Pancreas (tissue), 10 donors: ENCODE measurements at places on chromosomes 12 and 14. TPM values are rescaled to one million over a fixed set of nuclear protein-coding genes. Genes with fewer than 3 reads are reported as not detected.

DNA sequence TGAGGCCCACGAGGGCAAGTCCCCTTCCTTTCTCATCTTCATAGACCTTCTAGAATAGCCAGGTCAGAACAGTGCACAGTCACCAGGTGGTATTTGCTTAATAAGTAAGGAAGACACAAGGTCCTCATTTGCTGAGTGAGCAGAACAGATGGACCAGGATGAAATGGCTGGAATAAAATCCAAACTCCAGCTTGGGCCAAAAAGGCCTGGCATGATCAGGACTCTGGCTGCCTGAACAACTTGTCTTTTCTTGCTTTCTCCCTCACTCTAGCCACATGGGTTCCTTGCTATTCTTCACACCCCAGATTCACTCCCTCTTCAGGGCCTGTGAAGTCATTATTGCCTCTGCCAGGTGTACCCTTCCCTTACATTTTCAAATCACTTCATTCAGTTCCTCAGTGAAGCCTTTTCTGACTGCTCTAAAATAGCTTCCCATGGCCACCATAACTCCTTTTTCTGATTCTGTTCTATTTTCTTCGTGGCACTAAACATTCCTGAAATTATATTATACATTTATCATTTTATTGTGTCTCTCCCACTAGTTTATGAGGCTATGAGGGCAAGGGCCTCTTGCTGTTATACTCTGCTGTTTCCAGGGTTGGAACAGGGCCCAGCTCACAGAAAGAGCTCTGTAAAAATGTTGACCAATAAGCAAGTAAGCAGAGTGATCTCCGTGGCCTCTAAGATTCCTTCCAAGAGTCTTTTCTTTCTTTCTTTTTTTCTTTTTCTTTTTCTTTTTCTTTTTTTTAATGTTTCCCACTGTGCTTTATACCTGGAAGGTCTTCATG lies 150.8 kb downstream of the TTC8 start:
- DNase-seq, result no peak

- DNase-seq, result no peak
These were observed 147.1 kb downstream of the MED13L start for GRCh38 chr12:116130431-116130830.

DNA sequence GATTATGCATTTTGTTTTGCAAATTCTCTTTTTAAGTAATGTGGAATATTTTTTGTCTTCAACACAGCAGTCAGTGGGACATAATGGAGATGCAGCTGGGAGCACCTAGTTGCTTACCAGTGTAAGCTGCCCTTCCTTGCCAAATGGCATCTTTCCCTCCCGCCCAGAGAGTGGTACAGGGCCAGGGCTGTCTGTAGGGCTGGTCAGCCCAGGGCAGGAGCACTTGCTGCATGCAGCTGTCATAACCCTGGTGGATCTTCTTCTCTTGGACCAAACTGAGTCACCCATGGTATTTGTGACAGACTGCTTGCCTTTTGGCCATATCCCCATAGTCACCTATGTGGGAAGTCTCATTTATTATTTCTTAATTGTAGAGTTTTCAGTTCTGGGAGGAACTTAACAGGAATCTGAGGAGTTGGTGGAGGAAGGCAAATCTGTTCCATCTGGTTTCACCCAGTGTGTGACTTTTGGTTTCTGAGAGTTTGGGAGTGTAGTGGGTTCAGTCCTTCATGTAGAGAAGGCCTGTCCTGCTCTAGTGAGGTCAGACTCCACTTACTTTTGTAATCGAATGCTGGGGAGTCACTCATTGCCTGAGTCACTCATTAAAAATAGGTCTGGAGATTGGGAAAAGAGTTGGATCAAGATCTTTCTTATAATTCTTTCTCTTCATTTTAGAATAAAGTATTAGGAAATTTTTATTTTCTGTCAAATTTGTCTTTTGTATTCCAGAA lies 62.0 kb upstream of the ASPG start:
- no peak for DNase-seq

DNA sequence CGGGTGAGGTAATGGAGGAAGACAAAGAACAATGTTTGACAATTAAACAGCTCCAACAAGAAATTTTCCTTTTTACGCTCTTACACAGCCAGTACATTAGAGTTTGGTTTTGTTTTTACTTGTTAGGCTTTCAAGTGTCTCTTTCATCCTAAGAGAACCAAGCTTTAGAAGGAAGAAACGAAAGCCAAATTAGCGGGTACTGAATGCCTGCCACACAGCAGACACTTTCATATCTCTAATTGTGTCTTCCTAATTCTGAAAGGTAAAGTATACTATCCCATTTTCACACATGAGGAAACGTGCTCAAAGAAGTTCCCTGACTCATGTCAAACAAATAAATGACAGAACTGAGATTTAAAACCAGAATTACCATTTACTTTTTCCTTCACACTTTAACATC lies 65.0 kb downstream of the CDK17 start:
- no peak for DNase-seq

The A2M gene
- 75.0 TPM for total RNA-seq

DNA sequence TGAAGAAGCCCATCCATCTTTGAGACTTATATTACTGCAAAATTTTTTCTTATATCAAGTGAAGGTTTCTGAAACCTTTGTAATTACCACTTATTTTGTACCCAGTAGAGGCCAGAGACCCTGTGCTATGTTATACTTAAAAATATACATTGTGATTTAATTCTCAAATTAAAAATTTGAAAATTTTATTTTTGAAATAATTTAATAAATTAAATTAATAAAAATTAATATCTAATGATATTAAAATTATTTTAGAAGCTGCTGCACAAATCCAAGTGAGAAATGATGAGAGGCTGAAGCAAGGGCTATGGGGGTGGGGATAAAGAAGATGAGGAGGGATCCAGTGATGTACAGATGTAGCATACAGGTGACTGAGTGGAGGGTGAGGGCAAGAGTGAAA lies 258.8 kb downstream of the APAF1 start:
- DNase-seq, result no peak

DNA sequence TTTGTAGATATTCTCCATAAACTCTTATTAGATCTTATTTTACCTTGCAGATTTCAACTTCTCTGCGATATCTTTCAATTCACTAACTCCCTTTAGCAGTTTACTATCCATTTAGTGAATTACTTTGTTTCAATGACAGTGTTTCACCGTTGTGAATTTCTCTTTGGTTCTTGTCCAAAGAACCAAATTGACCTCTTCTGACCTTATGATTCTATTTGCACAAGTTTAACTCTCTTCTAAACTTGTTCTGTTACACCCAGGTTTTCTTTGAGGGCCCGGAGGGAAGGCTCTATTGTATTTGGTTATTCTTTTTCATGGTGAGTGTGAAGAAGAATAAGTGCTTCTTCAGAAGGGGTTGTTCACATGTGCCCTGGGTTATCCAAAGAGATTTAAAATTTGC lies 186.7 kb downstream of the MON2 start:
- DNase-seq, result no peak

The MDM1 gene
- 9.5 TPM for total RNA-seq

GRCh38 chr12:47894068-47894467 lies 10.7 kb downstream of the VDR start:
- DNase-seq, result no peak

- DNase-seq, result no peak
These were observed 195.5 kb upstream of the TMPO start for GRCh38 chr12:98319716-98320425.

The MRPL42 gene
- 28.6 TPM for total RNA-seq

GRCh38 chr14:23398348-23398747 lies 9.7 kb downstream of the MYH6 start:
- no peak for DNase-seq

The TBK1 gene
- total RNA-seq, result 5.4 TPM

GRCh38 chr12:49942921-49943624 lies 7.5 kb upstream of the AQP2 start:
- DNase-seq, result no peak

GRCh38 chr12:14993117-14993516 lies 20.3 kb downstream of the PDE6H start:
- DNase-seq, result no peak

DNA sequence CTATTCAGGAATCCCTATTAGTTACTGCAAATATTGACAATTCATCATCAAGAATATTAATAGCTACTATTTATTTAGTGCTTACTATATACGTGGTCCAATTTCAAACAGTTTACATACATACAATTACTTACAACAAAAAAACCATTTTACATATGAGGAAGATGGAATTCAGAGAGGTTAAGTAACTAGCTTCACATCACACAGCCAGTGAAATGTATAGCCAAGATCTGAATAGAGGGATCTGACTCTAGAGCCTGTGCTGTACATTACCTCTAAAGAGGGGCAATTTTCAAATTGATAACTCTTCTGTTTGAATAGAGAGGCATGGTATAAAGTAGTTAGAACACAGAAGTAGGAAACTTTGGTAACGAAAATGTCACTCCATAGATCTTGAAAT lies 18.3 kb downstream of the SOX5 start:
- no peak for DNase-seq

DNA sequence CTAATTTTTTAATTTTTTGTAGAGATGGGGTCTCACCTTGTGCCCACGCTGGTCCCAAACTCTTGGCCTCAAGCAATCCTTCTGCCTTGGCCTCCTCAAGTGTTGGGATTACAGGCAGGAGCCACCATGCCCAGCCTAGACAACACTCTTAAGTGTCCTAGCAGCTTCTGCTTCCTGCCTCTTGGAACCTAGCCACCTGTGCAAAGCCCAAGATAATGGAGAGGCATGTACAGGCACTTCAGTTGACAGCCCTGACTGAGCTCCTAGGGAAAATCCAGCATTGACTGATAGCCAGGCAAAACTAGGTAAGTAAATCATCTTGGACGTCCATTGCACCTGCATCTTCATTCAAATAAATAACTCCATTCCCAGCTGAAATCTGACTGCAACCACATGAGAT lies 15.5 kb downstream of the COX14 start:
- DNase-seq, result no peak

DNA sequence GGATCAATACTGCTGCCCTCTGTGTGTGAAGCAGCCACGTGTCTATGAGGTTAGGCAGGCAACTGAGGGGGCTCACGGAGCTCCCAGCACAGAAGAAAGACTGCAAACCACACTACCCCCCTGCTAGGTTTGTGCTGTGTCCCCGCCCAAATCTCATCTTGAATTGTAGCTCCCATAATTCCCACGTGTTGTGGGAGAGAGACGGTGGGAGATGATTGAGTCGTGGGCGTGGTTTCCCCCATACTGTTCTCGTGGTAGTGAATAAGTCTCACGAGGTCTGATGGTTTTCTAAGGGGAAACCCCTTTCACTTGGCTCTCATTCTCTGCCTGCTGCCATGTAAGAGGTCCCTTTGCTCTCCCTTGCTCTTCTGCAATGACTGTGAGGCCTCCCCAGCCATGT lies 68.6 kb downstream of the ACTN1 start:
- DNase-seq, result no peak

GRCh38 chr12:65532764-65533163 lies 254.3 kb downstream of the MSRB3 start:
- no peak for DNase-seq

DNA sequence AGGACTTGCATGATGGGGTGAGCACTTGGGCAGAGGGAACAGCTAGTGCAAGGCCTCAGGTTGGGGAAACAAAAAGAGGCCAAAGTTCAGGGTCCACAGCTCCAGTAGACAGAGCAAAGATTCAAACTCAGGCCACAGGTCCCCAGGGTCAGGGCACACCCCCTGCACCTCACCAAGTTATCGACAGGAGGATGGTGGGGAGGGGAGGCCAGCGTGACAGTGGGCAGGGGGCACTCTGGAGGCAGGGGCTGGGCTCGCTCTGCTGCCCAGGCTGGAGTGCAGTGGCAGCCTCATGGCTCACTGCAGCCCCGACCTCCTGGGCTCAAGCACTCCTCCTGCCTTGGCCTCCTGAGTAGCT lies 32.4 kb upstream of the ULK1 start:
- no peak for DNase-seq

The ADGRD1 gene
- total RNA-seq, result 6.7 TPM

GRCh38 chr12:124916374-124917134 lies 2.1 kb upstream of the UBC start:
- DNase-seq, result no peak

DNA sequence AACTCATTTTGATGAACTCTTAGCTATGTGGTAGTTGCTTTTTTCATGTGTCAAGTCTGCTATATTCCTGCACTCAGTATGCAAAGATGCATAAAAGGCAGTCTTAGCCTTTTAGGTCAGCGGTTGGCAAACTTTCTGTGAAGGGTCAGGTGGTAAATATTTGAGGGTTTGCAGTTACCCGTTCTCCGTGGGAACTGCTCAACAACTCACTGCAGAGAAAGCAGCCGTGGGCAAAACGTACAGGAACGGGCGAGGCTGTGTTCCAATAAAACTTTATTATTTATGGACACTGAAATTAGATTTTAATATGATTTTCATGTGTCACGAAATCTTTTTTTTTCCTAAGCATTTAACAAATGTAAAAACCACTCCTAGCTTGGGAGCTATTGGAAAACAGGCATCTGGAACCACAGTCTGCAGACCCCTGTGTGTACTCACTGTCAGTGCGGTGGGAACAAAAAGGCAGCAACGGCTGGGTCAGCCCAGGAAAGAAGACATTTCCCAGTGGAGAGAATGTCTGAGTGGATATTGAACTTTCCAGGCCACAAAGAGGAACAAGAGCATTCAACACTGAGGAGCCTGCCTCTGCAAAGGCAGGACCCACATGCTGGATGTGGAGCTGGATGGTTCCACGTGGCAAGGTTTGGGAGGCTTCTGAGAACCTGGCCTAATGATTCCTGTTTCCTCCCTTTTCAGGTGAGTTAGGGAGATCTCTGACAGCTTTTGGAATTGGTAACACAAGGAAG lies 3.5 kb upstream of the ACACB start:
- DNase-seq, result no peak

The KCNH3 gene
- total RNA-seq, result 0.73 TPM

GRCh38 chr14:100376751-100377171 lies 53.6 kb downstream of the SLC25A47 start:
- no peak for DNase-seq

The MANSC4 gene
- 0.19 TPM for total RNA-seq

GRCh38 chr12:11668611-11669010 lies 19.1 kb downstream of the ETV6 start:
- no peak for DNase-seq
